ENCODE measurements at places on chromosomes 1 and 21.

GRCh38 chr1:60589046-60589748 is 493.2 kb upstream of the NFIA start:
- DNase-seq: peak; percentile 25

GRCh38 chr1:31216016-31216415 is 23.7 kb downstream of the NKAIN1 start:
- peak; percentile 77 for DNase-seq

DNA sequence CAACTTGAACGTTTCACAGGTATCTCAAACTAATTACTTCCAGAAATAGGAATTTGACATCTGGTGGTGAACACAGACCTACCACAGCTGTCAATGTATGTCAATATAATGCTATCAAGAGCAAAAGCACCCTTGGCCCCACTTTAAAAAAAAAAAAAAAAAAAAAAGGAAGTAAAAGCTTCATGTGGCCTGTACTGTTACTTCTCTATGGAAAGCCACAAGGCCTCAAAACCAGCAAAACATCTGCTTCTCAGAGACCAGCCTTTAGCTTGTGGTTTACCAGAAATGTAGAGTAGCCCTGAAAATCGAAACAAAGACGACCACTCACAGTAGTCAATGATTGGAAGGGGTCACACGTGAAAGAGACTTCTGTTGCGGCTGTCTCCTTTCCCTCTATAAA is 109.6 kb downstream of the SLC45A1 start:
- DNase-seq: no peak

DNA sequence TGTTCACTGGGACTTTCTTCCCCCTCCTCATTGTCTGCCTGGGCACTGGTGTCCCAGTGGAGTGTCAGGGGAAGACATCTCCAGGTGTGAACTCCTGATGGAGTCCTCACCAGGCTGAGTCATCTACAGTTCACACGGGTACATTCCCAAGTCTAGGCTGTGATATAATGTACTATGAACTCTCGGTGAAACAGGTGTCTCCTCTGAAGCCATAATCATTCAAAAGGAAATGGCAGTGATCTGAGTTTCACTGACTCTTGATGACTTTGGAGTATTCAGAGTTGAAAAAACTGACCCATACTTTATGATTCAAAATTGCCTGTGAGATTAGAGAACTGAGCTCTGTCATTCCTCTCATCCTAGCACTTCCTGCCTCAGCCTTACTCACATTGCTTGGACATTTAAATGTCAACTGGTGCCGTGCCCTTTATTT is 9.1 kb downstream of the LAMC2 start:
- DNase-seq: no peak

GRCh38 chr21:16079830-16080229 is 350.0 kb downstream of the USP25 start:
- DNase-seq: no peak

DNA sequence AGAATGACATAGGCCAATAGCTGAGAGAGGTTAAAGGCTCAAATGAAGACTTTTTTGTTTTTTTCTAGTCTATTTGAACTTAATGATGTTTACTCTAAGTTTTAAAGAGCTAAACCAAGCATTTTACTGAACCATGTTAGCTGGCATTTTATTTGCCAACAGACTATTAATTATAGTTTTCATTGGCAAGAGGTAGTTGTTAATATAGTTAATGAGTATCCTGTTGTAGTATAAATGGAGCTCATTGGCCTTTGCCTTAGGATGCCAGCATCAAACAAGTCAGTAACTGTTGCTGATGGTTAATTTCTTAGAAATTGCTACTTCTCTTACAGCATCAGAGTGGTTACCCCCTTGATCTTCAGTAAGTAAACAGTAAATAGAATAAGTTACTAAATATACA is 339.0 kb upstream of the B3GALT2 start:
- DNase-seq: no peak

- no peak for DNase-seq
Measured at GRCh38 chr1:238982736-238983135, 403.6 kb upstream of the CHRM3 start.

DNA sequence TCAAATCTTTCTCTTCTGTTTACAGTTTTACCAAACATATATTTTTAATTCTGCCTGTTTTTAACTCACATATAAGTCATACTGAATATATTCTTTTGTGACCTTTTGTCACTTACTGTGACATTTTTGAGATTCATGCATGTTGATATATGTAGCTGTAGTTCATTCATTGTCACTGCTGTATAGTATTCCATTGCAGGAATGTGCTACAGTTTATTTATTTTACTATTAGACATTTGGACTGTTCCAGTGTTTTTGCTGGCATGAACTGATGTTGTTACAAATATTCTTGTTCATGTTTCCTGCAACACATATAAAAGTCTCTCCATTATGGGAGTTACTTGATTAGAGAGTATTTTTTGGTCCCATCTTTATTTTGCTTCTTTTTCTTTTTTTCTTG is 174.9 kb downstream of the DHRS3 start:
- no peak for DNase-seq

DNA sequence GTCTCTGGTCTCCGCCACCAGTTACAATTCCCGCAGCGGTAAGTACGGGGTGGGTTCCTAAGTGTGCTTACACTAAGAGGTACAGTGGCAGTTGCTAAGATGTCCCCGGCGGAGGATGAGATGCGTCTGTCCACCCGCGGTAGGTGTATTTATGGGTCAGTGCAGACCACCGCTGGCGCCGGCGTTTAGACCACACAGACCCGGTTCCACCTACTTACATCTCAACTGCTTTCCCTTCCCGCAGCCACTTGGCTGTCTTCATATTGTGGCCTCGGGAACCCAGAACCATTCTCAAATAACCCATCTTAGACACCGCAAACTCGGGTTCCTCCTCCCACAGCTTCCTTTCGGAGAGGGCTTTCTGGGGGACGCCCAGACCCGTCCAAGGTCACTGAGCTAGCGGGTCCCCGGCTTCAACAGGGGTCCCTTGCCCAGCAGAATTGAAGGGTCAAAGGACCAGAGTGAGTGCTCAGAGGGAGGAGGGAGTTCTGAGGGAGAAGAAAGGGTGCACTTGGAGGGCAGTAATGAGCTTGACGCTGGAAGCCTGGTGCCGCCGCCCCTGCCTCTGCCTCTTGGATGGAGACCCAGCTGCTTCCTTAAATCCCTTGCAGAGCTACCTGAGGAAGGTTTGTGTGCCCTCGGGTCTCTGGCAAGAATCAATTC is 8.6 kb downstream of the NR5A2 start:
- no peak for DNase-seq

DNA sequence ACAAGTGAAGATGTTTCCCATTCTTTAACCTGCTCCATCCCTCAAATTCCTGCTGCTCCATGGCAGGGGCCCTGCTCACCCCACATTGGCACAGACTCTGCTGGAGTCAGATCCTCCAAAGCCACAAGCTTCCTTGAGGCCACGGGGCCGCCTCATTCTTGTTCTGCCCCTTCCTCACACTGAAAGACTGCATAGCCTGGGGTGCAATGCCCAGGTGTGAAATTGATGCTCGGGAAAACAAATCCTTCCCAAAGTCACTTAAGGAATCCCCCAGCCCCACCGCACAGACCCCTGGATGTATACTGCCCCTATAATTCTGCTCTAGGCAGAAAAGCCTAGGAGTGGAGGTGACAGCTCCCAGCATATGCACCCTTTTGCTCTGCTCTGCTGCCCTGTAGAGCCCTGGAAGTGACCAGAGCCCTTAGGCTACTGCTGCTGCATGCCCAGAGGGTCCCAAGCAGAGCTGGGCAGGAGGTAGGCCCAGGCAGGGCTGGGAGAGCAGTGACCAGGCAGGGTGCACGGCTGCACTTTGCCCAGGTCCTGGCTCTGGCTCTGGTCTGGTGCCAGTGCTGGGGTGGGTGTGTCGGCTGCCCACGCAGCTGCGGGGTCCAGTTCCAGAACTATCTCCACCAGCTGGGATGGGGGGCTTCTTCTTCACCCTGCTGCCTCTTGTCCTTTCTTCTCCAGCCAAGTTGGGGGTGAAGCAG is 1.6 kb downstream of the HES2 start:
- DNase-seq: no peak

- DNase-seq: peak; percentile 79
Measured at GRCh38 chr1:220748089-220748934, at the start of gene MTARC2. Gene MTARC2, plus strand, starts transcription at chr1:220748322. Its CDS starts 210 bp downstream, at chr1:220748532.

DNA sequence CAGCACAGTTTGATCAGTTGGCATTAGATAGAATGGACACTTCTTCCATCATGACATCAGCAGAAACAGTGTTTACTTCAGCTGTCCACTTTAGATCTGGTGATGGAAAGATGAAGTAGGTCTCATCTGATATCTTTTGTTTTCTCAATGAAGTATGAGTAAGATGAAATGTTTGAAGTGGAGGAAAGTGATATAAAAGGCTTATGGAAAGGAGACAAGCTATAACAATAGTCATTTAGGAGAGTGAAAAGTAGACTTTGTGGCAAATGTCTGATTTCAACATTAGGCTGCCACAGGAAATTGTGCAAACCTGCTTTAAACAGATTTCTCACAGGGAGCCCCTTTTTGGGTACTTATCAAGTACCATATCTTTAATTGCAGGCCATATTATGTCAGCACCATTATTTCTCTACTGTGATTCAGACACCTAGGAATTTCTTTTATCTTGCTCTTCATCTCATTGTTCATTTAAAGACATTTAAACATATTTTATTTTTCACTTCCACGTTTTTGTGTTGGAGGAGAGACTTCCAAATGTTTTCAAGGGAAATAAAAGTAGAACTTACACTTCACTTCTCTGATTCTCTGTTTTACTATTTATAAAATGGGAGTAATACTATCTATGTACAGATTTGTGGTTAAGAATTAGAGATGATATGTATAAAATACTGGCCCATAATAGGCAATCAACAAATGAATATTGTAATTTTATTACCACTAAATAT is 18.1 kb downstream of the PDC start:
- peak; percentile 77 for DNase-seq

GRCh38 chr1:20470194-20470593 is 15.8 kb downstream of the CAMK2N1 start:
- no peak for DNase-seq

GRCh38 chr1:167663002-167663772 is 33.2 kb downstream of the RCSD1 start:
- no peak for DNase-seq

- no peak for DNase-seq
Measured at GRCh38 chr1:241413974-241414373, 57.0 kb upstream of the RGS7 start.

- no peak for DNase-seq
Measured at GRCh38 chr1:150568594-150568966, 10.8 kb downstream of the MCL1 start.

- DNase-seq: peak; percentile 48
Measured at GRCh38 chr1:238951809-238952208, 434.6 kb upstream of the CHRM3 start.

DNA sequence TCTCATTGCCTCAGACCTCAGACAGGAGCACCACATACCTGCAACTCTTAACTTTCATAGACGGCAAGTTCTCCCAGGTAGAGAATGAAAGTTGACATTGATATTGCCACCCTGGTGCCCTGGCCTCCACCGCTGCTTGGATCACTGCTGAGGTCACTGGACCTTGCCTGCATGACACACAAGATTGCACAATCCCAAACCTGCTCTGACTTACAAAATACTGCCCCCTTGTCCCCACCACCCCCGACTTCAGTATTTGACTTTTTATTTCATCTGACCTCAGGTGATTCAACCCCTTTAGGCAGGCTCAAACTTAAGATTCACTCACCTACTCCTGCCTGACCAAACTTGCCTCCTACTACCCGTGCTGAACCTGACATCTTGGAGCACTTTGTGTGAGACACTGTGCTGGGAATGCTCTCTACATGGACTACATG is 43.1 kb upstream of the S1PR1 start:
- DNase-seq: no peak

GRCh38 chr1:64325856-64326255 is 122.4 kb downstream of the UBE2U start:
- DNase-seq: peak; percentile 8

DNA sequence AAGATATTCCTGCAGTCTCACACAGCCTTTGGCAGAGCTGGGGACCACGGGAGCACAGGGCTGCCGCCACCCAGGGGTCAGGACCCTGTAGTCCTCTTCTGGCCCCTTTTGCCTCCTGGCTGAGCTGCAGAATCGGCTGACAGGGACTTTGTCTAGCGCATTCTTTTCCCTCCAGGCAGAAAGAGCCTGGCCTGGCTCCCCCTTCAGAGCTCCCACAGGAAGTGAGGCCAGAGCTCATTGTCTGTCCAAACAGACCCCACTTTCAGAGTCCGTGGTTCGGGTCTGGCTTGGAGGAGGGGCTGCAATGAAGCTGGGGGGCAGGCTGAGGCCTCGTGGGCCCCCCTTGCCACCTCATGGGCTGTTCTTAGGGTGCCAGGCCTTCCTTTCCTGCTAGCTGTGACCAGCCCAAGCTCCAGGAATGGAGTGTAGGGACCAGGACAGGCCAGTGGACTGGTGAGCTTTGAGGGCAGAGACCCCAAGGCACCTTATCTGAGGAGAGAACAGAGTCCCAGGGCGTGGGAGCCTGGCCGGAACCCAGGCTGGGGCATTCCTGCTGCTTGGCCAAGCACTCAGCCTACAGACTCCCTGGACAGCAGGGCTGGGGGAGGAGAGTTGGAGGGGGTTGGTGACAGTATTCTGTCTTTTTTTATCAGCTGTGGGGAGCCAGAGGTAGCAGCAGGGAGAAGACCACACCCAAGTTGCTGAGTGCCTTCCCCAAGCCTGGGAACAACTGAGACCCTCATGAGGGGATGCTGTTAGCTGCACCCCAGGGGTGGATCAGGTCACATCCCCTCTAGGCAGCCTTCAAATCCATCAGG is 4.7 kb downstream of the CELSR2 start:
- peak; percentile 45 for DNase-seq

- peak; percentile 87 for DNase-seq
Measured at GRCh38 chr1:234478481-234479309, at the start of gene TARBP1. Gene TARBP1, minus strand, starts transcription at chr1:234479179. Its CDS starts 76 bp downstream, at chr1:234479103.

All from cardiac muscle cell (in vitro differentiated cells and primary cell).